ENCODE measurements at places on chromosomes 2 and 18.

GRCh38 chr2:24511894-24512293, 20.8 kb downstream of the NCOA1 start:
- DNase-seq = no peak

DNA sequence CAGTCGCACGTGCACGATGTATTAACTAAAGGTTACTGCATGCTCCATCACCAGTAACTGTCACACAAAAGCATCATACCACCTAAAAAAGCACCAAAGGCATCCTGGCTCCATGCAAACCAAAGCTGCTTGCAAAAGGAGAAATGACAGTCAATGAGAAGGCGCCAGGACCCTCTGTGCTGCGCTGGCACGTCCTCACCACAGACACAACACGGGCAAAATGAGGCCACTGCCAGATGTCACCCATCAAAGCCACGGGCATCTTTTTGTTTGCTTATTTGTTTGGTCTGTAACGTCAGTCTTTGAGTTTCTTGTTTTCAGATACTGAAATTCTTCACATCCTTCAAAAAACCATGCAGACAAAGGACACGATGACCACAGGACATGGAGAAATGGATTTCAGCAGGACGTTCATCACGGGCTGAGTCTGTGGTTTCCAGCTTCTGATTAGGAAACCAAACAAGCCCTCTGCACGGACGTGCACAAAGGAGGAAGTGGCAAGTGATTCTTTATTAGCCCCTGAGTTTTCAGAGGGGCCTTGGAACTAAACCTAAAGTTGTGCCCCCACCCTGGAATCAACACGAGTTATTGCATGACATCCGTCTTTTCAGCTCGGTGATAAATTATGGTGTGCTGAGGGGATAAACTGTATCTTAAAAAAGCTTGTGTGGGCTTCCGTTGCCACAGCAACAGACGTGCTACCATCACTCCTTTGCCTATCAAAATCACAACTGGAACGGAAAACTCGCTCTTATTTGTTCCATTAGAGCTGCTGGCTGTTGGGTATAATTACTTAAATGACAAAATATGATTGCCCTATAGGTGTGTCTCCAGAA, 181.8 kb downstream of the EIPR1 start:
- DNase-seq = no peak

- DNase-seq = peak; percentile 17
Observed at GRCh38 chr2:242020196-242021004, 150.9 kb downstream of the RTP5 start.

- DNase-seq = peak; percentile 4
Observed at GRCh38 chr2:127621981-127622431, 23.9 kb upstream of the GPR17 start.

DNA sequence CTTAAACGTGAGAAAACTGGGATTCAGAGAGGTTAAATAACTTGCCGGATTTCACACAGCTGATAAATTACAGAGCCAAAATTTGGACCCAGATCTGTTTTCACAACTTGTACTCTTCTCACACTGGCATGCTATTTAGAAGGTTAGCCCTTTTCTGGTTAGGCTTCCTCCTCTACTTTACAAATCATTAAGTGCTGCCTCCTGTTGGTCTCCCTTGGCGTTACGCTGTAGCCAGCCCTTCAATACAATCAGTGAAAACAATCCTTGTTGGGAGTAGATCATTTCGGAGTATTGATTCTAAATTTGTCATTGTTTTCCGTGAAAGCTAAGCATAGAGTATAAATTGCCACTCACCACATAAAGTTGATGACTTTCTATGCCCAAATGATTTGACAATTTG, 153.5 kb downstream of the ARHGAP15 start:
- DNase-seq = peak; percentile 18

GRCh38 chr2:72129681-72130340, 17.9 kb downstream of the CYP26B1 start:
- no peak for DNase-seq

- DNase-seq = no peak
Observed at GRCh38 chr2:76387294-76387693, 676.6 kb upstream of the GCFC2 start.

- no peak for DNase-seq
Observed at GRCh38 chr2:181124497-181124896, 144.1 kb downstream of the UBE2E3 start.

DNA sequence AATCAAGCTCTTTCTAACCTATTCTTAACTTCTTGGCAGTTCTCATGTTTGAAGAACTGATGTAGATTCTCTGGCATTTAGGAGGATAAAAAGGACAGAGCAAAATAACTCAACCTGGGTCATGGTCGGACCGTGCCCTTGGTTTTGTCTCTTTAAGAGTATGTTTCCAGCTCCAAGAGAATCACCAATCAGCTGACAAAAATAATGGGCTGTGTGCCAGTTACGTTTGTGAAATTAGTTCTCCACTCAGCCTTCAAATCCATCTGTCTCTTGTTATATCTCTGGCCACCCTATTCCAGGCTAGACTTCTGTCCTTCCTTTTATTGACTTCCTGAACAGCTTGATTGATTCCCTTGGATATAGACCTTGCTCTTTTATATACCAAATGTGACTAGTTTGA, 225.7 kb downstream of the EPHA4 start:
- DNase-seq = no peak

GRCh38 chr2:120709608-120710041, 26.0 kb upstream of the GLI2 start:
- no peak for DNase-seq

GRCh38 chr18:78293540-78293939, 686.1 kb upstream of the SALL3 start:
- no peak for DNase-seq

- DNase-seq = no peak
Observed at GRCh38 chr2:207418419-207418818, 111.3 kb upstream of the CREB1 start.

DNA sequence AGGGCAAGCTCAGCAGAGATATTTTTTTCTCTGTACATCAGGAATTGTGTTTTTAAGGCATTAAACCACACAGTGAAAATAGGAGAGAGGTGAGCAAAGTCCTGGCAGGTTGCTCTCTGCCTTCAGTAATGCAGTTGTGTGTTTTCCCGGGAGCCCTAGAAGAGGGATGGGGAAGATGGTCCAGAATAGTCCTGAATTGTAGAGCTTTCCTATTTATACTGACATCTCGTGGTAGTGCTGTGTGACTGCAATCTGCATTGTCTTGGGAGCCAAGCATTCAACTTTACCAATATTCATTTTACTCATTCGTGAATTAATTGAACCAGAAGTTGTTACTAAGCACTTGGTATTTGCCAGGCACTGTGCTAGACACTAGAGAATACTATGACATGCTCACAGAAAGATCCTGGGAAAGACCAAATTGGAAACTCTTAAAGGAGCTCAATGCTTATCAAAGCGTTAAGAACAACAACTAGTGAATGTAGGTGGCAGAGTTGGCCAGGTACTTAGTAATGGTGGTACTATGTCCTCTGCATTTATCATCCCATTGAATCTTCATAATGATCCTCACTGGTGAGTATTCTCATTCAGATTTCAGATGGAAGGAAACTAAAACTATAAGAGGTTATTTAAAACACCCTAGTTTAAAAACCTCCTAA, 214.6 kb downstream of the TRIB2 start:
- DNase-seq = no peak

- DNase-seq = no peak
Observed at GRCh38 chr2:102190430-102191107, 3.7 kb downstream of the IL1RL2 start.

DNA sequence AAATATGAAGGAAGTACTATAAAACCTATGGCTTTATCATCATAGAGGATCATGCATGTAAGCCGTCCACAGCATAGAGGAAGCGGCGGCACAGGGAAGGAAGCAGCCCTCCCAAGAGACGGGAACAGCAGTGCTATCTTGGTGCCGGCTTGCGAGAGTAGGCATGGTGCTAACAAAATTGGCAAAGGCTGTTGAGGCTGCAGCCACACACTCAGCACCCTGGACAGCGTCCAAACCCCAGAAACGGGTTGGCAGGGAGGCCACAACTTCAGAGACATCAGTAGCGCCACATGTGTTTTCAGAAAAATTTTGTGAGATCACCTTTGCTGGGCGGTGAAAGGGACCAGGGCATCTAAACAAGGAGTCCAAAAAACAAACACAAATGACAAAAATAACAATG, 37.7 kb downstream of the NETO1 start:
- DNase-seq = no peak

- no peak for DNase-seq
Observed at GRCh38 chr2:55917117-55917516, 6.5 kb downstream of the EFEMP1 start.

GRCh38 chr2:174711206-174711605, 53.1 kb downstream of the CHRNA1 start:
- no peak for DNase-seq

DNA sequence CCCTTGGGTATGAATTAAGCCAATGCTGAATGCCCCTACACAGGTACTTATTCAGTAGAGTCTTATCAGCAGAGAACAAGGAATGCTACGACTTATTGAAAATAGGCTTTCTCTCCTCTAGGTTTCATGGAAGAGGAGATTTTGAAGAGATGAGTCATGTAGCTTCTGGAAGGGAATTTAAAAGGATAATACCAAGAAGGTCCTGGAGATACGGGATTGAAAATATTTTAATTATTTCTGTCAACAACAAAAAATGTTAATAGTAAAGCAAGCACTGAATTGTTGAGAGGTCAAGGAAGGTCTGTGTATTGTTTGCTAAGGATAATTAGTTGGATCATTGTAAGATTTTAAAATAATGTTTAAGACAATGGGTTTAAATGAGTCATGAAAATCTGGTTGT, 293.0 kb upstream of the SPHKAP start:
- DNase-seq = no peak

DNA sequence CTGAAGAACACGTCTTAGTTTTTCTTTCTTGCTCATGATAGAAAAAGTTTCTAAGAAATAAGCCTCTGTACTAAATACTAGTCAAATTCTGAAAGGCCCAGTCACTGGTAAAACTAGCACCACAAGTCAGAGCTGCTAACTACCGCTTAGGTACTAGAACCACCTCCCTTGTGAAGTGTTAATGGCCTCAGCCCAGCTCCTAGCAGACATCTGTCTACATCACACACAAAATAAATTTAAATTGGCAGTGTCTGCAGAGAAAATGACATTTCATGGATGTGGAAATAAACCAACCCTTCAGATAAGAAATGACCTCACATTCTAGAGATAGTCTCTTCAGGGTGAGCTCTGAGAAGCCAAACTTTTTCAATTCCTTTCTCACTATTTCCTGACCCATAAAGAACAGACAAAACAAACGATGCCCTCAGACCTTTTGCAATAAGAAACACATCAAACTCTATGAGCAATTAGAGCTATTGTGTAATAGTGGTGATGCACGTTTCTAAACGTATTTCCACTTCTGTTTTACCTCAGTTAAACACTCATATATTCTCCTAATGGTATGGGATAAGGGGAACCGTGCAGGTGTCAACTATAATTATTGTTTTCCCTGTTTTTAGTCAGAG, 70.3 kb upstream of the DSG1 start:
- no peak for DNase-seq

- no peak for DNase-seq
Observed at GRCh38 chr2:144078802-144079724, 440.9 kb downstream of the ZEB2 start.

- peak; percentile 28 for DNase-seq
Observed at GRCh38 chr2:85753525-85754312, at the start of gene ATOH8. Gene ATOH8, plus strand, starts transcription at chr2:85753991. Its CDS starts 199 bp downstream, at chr2:85754190.

- DNase-seq = no peak
Observed at GRCh38 chr2:111632661-111633060, 251.3 kb downstream of the ANAPC1 start.

GRCh38 chr2:9274701-9275343, 68.2 kb downstream of the ASAP2 start:
- DNase-seq = no peak

GRCh38 chr2:121098556-121098955, 186.4 kb downstream of the TFCP2L1 start:
- no peak for DNase-seq

DNA sequence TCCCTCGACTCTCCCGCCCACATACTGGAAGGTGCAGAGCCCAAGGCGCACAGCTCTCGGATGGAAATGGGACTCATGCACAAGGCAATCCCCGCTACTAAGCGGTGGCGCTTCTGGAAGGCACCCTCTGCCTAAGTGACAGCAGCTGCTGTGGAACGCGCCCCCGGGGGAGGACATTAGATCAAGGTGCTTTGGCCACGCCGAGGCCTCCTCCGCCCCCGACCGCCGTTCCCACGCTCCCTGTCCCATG, 202 bp downstream of the MCEE start:
- no peak for DNase-seq

DNA sequence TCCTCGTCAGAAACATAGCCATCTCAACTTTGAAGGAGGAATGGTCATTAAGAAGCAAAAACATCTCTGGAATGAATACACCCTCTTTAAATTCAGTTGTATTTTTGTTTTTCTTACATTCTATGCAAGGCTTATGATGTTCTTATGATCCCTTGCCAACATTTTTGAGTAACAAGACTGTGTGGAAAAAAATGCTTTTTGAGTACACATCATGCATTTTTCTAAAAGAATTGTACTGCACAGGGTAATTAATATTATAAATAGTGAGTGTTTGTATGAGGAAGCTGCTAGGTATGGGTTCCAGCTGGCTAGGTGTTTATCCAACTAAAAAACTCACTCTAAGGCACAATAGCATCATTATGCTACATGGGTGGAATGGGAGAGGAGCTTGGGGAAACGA, 59.0 kb upstream of the SPATS2L start:
- no peak for DNase-seq

GRCh38 chr2:189763908-189764661, 1.5 kb upstream of the OSGEPL1 start:
- DNase-seq = no peak

- no peak for DNase-seq
Observed at GRCh38 chr2:227655454-227655853, 11.2 kb upstream of the SCYGR5 start.

DNA sequence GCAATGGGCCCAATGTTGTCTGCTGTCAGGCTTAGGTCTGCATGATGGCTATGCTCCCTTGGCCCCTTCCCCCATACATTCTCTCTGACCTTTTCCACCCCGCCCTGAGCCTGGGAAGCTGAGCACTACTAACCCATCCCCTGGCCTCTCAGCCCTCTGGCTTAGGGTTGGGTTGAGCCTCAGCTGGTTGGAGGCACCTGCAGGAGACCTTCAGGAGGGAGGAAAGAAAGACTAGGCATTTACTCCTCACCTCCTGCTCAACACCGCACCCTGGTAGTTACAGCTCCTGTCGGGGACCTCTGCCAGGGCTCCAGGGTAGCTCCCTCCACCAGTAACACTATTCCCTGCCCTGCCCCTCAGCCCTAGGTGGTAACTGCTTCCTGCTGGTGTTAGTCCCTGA, 80.5 kb downstream of the GALNT14 start:
- no peak for DNase-seq

- DNase-seq = no peak
Observed at GRCh38 chr2:134869946-134870736, 31.7 kb downstream of the ACMSD start.

GRCh38 chr2:236546561-236547002, 23.0 kb upstream of the ACKR3 start:
- DNase-seq = no peak
